OCI-M1 (cell line): ENCODE measurements at places on chromosomes 4 and X.

DNA sequence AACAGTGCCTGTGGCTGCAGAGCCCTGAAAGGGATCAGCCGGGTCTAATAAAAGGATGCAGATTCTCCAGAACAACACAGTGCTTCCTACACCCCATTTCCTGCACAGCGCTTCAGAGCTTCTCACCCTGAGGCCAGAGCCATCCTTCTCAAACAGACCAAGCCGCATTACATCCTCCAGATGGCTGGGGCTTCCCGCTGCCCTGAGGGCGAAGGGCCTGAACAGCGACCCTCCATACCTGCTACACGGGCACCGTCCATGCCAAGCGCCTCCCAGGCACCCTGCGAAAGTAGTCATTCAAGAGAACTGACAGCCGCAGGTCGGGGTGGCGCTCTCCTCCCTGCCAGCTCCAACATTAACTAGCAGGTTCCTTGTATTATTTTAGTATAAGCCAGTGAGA lies 36.5 kb downstream of the ACOX3 start:
- DNase-seq = no peak

DNA sequence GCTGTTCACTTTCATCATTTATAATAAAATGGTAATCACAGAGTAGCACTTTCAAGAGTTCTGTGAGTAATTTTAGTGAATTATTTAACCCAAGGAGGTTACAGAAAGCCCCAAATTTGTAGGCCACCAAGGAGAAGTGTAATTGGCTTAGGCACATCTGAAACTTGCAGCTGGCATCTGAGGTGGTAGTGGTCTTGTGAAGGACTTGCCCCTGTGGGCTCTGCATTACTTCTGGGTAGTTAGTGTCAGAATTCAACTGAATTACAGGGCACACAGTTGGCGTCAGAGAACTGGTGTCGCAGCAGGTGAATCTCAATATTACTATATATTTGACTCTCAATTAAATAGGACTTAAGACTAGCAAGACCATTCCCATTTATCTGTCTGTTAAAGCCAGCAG lies 36.9 kb downstream of the GPR174 start:
- no peak for DNase-seq

- no peak for DNase-seq
These were observed 57.0 kb downstream of the PLAC1 start for GRCh38 chrX:134601240-134601765.

DNA sequence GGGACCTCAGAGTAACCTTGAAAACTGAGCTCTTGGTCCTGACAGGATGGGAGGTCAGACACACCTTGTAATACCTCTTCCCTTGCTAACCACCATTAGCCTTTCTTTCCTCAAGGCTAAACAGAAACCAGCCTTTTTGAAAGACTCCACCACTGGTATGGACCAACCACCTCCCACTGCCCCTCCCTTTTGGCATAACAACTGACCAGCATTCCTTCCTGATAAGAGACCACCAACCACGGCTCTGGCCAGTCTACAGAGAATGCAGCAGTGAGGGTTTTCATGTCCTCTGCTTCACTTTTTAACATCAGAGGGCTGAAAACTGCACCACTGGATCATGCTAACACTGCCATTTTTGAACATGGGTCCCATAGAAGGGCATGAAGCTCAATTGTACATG lies 100.2 kb upstream of the MID1IP1 start:
- DNase-seq = peak; percentile 64

DNA sequence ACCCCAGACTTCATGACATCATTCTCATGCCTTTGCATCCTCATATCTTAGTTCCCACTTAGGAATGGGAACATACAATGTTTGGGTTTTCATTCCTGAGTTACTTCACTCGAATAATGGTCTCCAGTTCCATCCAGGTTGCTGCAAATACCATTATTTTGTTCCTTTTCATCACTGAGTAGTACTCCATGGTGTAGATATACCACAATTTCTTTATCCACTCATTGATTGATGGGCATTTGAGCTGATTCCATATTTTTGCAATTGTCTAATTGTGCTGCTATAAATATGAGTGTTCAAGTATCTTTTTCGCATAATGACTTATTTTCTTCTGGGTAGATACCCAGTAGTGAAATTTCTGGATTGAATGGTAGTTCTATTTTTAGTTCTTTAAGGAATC lies 1026.8 kb downstream of the STPG2 start:
- no peak for DNase-seq

GRCh38 chr4:173492315-173492714 lies 37.7 kb downstream of the HAND2 start:
- DNase-seq = no peak

- DNase-seq = no peak
These were observed 628.9 kb downstream of the TLL1 start for GRCh38 chr4:166501941-166502382.

GRCh38 chr4:34039766-34040165 lies 2204.5 kb downstream of the ARAP2 start:
- no peak for DNase-seq

DNA sequence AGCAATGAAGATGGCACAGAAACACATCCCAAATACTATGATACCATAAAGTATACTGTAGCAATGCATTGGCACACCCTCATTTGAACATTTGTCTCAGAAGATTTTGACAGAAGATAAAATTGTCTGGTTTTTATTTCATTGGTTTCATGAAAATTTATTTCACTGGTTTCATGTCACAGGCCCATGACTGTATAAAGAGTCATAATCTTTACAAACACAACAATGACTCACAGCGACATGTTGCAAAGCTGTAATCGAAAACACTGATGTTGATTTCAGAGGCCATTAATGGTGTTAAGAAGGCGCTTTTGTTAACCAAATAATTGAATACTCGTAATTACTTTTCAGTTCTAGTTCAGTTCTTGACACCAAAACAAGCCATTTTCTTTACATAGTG lies 8.1 kb upstream of the DTHD1 start:
- DNase-seq = no peak

DNA sequence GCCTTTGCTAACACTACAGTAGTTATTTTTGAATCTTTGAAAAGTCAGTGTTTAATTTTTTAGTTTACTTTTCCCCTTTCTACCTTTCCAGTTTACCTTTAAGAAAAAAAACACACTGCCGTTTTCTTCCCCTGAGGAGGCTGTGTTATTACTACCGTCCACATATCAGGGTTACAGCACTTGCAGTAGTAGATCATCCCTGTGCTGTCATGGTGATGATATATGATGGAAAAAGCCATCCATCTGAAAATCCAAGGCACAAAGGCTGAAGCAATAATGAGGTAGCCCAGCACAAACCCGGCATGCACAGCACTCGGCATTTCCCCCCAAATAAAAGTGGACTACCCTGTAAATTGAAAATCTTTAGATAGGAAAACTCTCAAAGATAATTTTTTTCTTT lies 258.7 kb downstream of the CXXC4 start:
- no peak for DNase-seq

DNA sequence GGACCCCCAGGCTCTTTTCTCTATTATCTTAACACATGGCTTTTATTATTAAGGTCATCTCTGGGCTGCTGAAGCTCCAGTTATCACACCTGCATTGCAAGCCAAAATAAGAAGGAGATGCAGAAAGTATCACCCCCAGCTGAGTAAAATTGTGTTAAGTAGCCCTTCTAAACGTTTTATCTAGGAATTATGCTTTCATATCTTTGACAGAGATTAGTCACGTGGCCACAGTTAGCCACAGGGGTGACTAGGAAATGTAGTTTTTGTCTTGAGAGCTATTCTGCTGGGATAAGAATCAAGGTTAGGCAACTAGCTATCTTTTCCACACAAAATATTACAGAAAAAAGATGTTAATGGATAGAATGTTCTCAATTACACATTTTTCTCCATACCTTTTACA lies 102.1 kb downstream of the ANXA3 start:
- peak; percentile 85 for DNase-seq

DNA sequence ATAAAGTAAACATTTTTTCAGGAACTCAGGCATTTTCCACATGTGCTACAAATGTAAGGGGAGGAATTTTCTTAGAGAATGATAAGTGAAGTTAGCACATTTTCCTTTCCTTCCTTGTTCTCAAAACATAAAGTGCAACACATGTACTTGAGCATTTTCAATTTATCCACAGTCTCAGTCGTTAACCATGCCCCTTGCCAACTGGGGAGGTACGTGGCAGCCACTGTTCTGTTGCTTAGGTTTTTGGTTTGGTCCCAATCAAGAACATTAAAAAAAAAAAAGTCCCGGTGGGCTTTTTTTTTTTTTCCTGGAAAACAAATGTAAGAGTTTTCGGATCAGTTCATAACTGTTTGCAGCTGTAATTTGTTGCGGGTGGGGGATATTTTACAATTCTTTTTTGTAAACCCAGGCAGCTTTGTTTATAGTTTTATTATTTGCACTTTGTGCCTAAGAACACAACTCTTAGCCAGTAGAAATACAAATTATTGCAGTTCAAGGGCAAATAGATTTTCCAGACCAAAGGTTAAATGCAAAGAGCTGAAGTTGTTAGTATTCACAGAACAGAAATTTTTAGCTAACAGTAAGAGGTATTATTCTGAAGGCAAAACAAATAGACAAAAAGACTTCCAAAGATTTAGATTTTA lies 112.1 kb upstream of the NAP1L5 start:
- no peak for DNase-seq

- DNase-seq = no peak
These were observed 57.0 kb upstream of the PPP2R3B start for GRCh38 chrX:443536-444210.

DNA sequence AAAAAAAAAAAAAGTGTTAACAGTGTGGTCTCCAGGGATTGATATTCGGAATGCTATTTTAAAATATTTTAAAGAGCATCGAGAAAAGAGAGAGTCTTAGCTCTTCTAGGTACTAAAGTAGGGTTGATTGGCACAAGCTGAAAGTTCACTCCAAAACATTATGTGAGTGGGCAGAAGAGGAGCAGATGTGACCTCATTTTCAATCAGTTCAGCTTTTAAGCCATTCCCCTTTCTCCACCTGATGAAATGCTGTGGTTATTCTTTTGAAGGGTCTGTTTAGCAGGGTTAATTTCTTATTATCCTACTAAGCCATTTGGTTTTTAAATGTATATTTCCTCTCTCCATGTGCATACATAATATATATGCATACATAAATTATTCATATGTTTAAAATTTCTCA lies 69.2 kb downstream of the GALNT7 start:
- no peak for DNase-seq

DNA sequence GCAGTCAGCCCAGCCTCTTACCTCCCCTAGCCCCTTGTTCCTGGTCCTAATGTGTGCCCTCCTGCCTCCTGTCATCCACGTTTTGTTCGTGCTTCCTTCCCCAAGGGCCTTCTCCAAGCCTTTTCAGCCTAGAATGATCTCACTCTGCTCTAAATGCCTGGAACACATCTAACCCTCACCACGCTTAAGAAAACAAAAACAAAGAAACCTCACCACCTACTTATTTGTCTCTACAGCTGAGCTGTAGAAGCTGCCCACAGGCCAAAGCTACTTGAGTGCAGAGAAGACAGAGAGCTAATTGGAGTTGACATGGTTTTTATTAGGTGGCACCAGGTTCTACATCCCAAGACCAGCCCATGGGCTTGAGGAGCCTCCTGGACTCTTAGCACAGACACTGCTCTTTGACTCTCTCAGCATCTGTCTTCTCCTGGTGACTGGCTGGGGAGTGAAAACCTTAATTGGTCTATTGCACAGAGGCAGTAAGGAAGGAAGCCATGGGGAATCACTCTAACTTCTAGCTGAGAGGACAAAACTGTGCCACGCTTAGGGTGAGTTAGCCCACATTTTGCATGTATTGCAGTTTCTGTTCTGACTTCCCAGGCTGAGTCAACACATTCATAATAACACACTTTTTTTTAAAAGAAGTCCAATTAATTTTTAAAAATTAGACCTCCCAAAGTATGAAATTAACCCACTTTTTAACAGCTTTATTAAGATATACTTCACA lies 52.3 kb upstream of the PDK3 start:
- DNase-seq = no peak

GRCh38 chr4:166042510-166043055 lies 169.5 kb downstream of the TLL1 start:
- DNase-seq = peak; percentile 23

- peak; percentile 91 for DNase-seq
These were observed 36.6 kb downstream of the CCNG2 start for GRCh38 chr4:77193511-77194102.

DNA sequence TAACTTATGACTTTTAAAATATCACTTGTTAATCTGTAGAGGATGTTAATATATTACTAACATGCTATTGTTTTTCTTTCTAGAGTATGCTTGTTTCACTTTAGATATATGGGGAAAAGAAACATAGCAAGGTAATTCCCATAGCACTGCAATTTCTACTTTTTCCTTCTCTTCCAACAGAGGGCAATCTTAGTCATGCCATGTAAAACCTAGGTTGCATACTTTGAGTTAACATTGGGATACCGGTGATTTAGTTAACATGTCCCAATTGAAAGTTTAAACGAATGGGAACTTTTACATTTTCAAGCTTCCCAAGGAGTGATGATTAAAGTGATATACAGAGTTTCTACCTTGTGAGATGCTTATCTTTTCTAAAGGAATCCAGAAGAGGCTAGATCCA lies 89.4 kb upstream of the IL13RA1 start:
- DNase-seq = peak; percentile 23

DNA sequence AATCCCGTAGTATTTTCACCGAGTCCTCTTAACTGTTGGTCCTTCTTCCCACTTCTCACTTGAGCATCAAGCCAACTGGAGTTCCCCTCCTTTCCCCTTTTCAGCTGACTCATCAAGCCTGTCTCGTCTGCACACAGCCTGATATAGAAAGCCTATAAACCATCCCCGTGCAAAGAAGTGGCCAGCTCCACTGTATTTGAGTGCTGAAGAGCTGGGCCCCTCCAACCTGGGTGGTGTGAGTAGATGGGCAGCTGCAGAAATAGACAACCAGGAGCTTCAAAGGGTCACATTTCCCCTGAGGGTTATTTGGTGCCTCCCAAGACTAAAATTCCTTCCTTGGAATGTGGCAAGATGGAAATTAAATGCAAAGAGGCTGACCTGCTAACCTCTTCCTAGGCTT lies 199.7 kb downstream of the HS6ST2 start:
- peak; percentile 31 for DNase-seq

DNA sequence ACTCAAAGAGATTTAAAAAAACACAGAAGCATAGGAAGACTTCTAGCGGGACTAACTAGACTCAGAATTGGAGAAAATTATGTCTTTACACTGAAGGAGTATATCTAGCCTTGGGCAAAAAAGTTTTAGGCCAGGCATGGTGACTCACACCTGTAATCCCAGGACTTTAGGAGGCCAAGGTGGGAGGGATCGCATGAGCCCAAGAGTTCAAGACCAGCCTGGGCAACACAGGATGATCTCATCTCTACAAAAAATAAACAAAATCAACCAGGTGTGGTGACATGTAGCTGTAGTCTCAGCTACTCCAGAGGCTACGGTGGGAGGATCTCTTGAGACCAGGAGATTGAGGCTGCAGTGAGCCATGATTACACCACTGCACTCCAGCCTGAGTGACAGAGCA lies 99.5 kb downstream of the NEUROG2 start:
- DNase-seq = no peak
